ENCODE measurements at places on chromosomes 4 and X.

- DNase-seq: no peak
Observed at GRCh38 chr4:119211867-119212233, 663 bp upstream of the USP53 start.

GRCh38 chrX:40908026-40908425, 172.7 kb upstream of the MED14 start:
- no peak for DNase-seq

DNA sequence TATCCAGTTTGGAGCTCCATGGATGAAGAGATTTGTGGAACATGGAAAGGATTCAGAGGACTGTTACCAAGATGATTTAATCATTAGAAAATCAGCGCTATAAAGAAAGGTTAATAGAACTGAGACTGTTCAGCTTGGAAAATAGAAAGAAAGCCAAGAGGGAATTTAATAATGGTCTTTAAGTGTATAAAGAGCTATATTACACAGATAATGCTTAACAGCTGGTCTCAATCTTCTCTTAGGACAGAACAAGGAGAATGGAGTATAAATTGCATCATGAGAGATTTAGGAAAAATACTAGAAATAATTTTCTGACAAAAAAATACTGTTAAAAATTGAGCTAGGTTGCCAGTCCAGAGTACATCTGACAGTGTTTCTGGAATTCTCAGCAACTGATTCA, 91.3 kb upstream of the MAGEC2 start:
- DNase-seq: no peak

DNA sequence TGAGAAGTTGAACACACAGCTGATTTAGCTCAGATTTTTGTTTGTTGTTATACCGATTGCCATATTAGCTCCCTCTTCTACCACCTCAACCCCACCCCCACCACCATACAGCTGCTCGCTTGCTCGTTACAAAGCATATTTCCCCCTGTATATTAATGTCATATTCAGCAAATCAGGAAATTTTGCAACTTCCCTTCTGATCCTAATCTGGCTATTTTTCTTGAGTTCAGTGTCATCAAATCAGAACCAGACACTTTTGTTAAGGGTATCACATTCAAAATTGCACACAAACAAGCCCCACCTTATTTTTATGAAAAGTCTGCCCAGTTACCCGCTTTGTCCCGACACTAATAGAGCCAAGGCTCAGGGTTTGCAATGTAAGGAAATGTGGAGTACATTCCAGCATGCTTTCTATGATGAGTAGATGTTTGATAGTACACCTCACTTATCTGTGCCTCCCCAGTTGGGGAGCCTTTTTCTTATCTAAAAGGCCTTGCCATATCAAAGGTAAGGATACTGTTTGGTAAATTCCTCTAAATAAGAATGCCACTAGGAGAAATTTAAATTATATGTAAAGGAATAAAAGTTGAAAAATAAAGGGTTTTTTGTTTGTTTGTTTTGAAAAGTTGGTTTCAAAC, 212.2 kb downstream of the CBR4 start:
- no peak for DNase-seq

- no peak for DNase-seq
Observed at GRCh38 chr4:128427832-128428366, 140.3 kb upstream of the PGRMC2 start.

- no peak for DNase-seq
Observed at GRCh38 chr4:53557669-53558064, 33.6 kb downstream of the LNX1 start.
